Stimulated activated CD4-positive, alpha-beta T cell treated with anti-CD3 and anti-CD28 coated beads, Interleukin-1b, Interleukin-23, amount 100 ng/mL, for 1 hour (primary cell): ENCODE measurements at places on chromosomes 1 and 21.

DNA sequence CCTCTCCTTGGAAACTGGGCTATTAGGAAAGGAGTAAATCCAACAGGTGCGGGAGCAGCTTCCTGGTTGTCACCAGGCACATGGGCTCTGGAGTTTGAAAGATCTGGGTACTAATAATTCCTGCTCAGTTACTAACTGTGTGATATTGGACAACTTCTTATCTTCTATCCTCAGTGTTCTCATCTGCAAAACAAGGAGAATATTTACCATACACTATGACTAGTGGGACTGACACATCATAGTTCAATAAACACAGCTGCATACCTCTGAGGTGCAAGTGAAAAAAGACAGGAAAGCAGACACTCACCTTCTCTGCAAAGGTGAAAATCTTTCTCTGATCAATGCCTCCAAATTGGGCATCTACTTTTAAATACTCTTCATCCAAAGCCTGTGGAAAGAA lies 19.7 kb downstream of the YARS1 start:
- DNase-seq: no peak

GRCh38 chr1:154219541-154219940 lies 1.2 kb upstream of the UBAP2L start:
- no peak for DNase-seq

- DNase-seq: no peak
Observed at GRCh38 chr1:157819896-157820295, at the start of gene FCRL1. Gene FCRL1, minus strand, starts transcription at chr1:157820120. Its CDS starts 83 bp downstream, at chr1:157820037.

GRCh38 chr21:35467566-35467965 lies 418.5 kb upstream of the RUNX1 start:
- DNase-seq: no peak

GRCh38 chr1:223114871-223115270 lies 28.2 kb downstream of the TLR5 start:
- DNase-seq: no peak

GRCh38 chr1:37513795-37514349 lies 694 bp downstream of the MEAF6 start:
- DNase-seq: peak; percentile 36

GRCh38 chr1:39269791-39270342 lies 65.4 kb downstream of the MACF1 start:
- DNase-seq: no peak

DNA sequence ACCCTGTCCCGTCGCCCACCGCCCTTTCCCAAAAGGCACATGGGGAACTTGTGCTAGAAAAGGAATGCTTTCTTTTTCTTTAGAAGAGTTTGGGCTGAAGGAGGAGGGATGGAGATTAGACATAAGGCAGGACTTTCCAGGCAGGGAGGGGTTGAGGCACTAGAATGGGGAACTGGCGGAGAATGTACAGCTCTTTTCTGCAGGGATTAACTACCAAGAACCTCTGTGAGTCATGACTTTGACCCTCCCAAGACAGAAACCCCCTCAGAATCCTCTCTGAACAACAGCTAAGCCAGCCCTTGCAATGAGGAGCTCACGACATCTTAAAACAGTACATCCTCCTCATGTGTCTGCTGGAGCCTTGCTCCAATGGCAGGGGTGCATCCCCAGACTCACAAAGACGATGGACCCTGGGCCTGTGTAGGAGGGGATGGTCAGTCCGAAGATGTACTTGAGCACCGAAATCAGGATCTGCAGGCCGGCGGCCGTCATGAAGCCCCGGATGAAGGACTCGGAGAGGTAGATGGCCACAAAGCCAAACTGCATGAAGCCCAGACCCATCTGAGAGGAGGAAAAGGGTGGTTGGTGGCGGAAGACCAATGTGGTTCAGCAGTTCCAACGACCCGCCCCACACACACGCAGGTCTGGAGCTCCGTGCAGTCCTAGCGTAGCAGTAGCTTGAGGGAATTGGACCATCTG lies 13.6 kb downstream of the SLC26A9 start:
- DNase-seq: no peak

GRCh38 chr21:33844104-33844889 lies 71.3 kb downstream of the ATP5PO start:
- no peak for DNase-seq

DNA sequence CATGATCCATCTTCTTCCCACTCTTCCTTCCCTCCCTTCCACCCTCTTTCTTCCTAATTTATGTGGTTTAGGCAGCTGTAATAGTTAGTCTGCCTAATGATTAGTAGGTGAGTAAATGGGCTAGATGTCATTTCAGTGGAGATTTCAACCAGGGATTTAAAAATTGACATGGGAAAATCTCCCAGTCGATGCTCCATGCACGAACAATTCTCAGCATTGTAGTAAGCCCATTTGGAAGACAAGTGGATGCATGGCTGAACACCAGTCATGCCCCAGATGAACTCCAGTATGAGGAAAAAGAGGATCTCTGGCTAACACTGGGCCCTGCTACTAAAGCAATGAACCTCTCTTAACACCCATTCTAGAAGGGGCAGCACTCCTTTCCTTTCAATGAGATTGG lies 25.3 kb downstream of the CHI3L2 start:
- no peak for DNase-seq

DNA sequence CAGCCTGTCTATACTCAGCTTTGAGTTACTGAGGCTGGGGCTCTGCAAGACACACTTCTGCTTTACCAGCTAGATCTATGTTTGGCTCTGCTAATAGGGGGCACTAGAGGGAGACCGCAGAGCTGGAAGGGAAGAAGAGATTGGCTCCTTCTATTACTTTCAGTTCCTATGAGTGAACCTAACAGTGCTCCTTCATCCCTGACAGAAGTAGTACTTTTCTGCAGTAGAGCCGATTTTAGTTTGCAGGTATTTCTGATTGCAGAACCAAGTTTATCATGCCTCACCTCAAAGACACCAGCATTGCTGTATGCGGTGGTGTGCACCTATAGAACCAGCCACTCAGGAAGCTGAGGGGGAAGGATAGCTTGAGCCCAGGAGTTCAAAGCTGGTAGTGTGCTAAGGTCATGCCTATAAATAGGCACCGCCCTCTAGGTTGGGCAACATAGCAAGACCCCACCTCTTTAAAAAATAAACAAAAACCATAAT lies 5.7 kb upstream of the ZDHHC18 start:
- no peak for DNase-seq

GRCh38 chr1:61056196-61056572 lies 26.2 kb upstream of the NFIA start:
- DNase-seq: no peak

DNA sequence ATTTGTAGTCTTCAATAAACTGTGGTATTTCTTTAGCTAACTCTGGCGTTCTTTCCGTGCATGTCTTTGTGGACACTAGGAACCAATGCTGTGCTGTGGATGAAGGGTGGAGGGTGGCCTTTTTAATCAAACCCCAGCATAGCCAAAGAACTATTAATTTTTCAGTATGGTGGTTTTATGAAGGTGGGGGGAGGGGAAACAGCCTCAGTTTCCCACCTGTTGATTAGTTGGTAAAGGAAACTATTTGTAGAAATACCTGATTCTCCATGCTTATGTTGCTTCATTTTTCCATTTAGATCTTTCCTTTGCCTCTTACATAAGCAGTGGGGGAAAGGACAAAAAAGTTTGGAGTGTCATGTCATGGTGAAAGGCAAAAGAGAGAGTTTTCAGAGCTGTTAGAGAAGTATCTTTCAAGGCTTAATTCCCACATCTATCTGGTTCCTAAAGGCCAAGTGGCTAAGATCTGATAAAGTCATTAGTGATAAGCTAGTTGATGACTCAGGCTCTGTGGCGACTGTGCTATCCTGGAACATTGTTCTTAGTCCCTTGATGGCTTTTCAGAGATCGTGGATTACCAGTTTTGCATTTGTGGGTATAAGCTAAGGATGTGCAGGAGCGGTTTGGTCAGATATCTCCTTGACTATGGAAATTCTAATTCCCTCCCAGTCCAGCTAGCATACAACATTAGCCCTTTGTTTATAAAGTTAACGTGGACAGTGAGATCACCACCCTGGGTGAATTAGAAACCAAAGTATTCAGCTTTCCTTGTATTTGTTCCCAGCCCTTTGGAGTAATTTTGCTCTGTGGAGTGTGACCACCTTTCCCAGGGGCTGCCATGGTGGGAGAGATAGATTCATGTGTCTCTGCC lies 8.7 kb upstream of the HAX1 start:
- DNase-seq: no peak

GRCh38 chr1:206651958-206652890 lies 16.9 kb downstream of the DYRK3 start:
- no peak for DNase-seq

GRCh38 chr1:7508934-7509519 lies 262.1 kb upstream of the VAMP3 start:
- no peak for DNase-seq
